ENCODE measurements at places on chromosomes 12 and 14.
A peak's percentile ranks its signal among the peaks of the same experiment; 100 is the strongest.

- H3K4me3 ChIP-seq = no peak overlapping the region
- DNase-seq = no peak
- no peaks in the 10 kb centered on the region for H3K27me3 ChIP-seq
- H3K27ac ChIP-seq = peak overlapping the region; percentile 95
- peaks cover 43% of the 10 kb centered on the region for H3K4me1 ChIP-seq
Observed at GRCh38 chr12:109109746-109110350, 6.5 kb upstream of the ACACB start.

DNA sequence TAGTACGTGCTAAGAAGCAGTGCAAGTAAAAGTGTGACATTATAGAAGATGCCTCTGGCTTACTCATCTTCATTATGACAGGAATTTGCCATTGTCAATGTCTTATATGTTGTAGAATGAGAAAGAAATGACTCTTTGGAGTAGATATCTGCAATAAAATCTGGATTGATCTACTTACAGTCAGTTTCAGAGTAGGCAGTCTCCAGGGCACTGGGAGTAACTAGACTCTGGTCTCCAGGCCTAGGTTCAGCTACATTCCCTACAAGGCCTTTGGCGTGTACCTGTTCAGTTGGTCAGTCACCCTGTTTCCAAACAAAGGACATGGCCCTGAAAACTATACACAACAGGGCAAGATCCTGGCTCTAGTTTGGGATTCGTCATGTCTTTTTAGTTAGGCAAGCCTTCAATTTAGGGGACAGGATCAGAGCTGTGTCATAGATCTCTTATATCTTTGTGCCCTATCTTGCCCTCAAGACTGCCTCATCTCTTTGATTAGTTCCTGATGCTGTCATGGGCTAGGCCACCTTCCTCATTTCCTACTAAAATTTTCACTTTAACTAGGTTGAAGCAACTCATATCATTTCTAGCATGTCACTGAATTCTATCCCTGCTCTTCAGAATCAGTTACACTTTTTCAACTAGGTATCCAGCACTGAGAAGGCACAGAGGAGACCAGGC is 410.0 kb downstream of the RAD51B start:
- DNase-seq = no peak
- H3K27me3 ChIP-seq = no peaks in the 10 kb centered on the region

DNA sequence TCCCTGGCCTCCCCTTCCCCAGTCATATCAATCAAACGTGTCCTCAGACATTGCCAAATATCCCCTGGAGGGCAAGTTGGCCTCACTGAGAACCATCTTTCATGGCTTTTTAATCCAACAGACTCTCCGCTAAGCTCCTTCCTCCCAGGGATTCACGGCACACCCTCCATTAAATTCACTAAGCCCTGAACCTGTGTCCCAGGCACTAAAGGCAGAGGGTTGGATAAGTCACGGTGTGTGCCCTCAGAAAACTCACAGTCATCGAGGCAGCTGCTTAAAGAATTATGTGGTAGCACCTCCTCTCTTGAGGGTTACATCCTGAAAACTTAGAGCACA is 167.1 kb downstream of the PIWIL1 start:
- H3K27me3 ChIP-seq = no peaks in the 10 kb centered on the region
- no peak for DNase-seq
- no peaks in the 10 kb centered on the region for H3K4me1 ChIP-seq
- H3K36me3 ChIP-seq = no peaks in the 10 kb centered on the region
- no peak overlapping the region for H3K27ac ChIP-seq

DNA sequence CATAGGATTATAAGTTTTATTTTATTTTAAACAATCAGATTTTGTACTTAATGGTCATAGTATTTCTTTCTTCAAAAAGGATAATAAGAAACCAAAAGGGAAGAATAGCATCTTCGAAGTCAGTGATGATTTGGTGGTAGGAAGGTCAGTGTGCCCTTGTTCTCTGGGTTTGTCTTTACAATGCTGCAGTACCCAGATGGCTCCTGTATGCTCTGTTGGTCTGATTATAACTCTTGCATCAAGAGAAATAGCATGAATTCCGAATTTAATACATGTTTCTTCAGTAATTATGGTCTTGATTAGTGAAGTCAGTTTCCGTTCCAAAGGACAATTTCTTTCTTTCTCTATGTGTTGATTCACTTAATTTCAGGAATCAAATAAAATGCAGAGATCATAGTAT is 180.2 kb downstream of the TMTC2 start:
- H3K27ac ChIP-seq = no peak overlapping the region
- DNase-seq = no peak
- no peaks in the 10 kb centered on the region for H3K27me3 ChIP-seq
- H3K4me3 ChIP-seq = no peak overlapping the region
- H3K4me1 ChIP-seq = no peaks in the 10 kb centered on the region
- no peaks in the 10 kb centered on the region for H3K36me3 ChIP-seq

All from right atrium auricular region (tissue), 2 donors.